ENCODE measurements at places on chromosomes 2 and 18.

- peak; percentile 10 for DNase-seq
Observed at GRCh38 chr2:229800997-229801754, 86.8 kb upstream of the DNER start.

DNA sequence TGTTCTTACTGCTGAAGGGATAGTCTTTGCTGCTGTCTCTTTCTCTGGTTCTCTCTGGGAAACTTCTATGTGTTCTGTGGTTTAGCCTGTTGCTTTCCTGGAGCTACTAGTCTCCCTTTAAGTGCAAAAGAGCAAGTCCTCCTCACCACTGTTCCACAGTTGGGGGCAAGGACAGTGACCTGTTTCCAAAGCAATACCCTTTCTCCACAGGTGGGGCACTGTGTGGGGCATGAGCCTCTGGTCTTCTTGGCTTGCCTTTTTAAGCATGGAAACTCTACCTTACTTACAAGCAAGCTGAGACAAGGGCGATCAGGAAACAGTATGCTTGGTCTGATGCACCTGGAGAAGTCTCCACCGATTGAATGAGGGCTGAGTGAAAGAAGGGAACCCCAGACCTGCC, 156.7 kb downstream of the CPS1 start:
- DNase-seq, result no peak

DNA sequence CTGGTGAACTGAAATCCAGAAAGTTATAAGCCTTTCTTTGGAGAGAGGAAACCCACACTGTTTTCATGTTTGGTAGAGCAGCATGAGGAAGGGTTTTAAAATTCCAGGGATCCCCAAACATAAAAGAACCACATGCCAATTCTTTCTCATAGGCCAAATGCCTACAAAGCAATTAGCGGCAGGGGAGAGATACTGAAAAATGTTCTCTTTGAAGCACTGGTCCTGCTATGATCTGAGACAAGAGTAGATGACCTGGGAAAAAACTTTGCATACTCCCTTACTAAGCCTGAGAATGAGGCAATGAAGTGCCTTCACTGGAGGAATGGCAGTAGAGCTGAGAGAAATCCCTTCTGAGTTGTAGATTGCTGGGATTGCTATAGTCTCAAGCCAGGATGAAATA, 1261.7 kb downstream of the DSC3 start:
- no peak for DNase-seq

GRCh38 chr2:231930593-231931281, 4.5 kb upstream of the NPPC start:
- DNase-seq, result no peak

GRCh38 chr2:217740756-217741155, 262.0 kb downstream of the TNS1 start:
- no peak for DNase-seq

- no peak for DNase-seq
Observed at GRCh38 chr2:98483257-98483861, 38.7 kb downstream of the INPP4A start.

- no peak for DNase-seq
Observed at GRCh38 chr2:186683341-186683740, 10.5 kb upstream of the FAM171B start.

GRCh38 chr2:99198103-99198841, 17.3 kb downstream of the MRPL30 start:
- DNase-seq, result no peak

DNA sequence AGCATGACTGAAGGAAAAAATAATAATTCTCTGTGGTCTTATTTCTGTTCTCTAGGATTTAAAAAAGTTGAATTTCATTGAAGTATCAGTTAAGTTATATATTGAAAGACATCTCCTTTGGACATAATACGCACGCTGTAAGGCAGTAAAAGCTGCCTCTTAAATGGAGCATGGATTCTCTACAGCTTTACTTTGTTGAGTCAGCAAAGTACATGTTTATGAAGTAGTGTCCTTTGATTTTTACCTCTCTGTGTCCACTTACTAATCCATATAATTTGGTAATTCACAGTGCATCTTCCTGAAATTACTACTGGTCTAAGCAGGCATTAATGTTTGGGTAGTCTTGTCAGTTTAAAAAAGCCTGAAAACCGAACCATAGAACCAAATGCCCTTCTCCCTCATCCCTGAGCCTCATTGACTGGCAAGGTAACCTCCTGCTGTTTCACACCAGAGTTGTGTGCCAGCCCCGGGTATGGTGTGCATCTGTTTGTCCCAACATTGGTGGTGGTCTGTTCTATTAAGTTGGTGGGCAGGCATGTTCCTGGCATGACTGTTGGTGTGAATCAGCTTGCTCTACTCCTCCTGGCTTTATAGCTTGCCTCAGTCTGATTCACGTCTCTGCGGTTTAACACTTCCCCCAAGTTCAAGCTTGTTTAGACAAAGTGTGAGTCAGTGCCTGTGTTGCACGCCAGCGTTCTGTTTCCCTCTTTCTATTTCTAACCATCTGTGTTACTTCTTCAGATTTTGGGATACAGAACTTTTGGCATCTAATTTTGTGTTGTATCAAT, 71.0 kb upstream of the ITM2C start:
- peak; percentile 82 for DNase-seq

DNA sequence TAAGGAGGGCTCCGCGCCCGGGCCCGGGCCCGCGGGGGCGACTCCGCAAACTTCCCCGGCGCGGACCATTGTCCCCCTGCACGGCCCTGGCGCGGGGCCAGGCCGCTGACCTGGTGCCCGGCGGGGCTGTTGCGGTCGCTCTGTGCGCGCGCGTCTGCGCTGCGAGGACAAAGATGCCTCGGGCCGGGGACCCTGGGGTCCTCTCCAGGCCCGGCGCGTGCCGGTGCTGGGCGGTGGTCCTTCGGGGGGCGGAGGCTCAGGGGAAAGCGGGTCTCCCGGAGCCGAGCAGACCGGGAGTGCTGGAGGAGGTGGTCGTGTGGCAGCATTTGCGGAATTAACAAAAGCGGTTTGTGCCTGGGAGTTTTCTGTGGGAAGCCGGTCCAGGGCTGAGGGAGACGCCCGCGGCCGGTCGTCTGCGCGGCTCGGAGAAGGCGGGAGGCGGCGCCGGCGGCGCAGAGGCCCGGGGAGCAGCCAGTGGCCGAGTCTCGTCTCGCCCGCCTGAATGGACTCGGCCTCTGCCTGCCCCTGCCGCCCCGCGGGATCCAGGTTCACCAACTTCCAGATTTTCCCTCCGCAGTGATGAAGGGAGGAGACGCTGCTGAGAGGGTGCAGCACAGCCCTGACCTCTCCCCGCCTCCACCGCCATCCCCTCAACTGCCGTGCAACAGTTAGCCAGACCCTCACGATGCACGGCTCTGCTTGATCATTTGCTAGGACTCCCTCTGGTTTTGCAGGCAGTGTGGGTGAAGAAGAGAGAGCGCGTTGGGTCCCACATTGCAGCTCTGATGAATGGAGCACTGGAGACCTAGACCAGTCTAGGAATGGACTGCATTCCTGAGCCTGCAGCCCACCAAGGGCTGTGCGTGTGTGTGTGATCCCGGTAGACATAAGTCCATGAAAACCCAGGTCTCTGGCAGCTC, 705 bp downstream of the EFR3B start:
- no peak for DNase-seq

DNA sequence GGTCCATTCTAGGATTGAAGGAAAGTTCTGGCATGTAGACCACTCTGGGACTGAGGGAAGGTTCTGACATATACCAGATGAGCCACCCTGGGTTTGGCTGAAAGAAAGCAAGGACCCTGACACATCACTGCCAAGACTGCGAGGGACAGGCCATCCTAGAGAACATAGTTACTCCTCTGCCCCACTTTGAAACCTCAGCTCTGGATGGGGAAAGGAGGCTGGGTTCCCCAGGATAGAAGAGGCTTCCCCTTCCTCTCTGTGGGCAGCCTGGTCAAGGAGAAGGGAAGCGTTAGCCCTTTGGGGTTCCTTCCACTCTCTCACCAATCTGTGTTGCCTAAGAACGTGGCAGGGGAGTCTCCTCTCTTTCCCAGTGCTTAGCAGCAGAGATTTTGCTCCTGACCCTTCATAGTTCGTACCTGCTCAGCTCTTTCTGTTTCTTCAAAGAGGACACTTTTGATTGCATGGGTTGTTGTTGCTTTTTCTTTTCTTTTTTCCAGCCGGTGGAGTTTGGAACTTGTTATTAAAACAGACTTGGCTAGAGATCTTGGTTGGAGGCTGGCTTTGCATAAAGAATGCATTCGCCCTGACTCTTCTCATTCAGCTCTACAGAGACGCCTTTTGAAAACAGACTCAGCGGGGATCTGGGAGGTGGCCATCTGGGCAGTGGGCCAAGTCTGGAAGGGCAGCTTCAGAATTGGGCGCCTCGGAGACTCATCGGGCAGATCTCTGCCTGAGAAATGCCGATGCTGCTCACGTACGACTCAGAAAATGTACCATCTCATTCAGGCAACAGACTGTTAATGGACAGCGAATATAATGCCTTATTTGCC, 166.1 kb downstream of the CLIP4 start:
- DNase-seq, result no peak

GRCh38 chr18:79272916-79273315, 122.8 kb upstream of the NFATC1 start:
- no peak for DNase-seq

DNA sequence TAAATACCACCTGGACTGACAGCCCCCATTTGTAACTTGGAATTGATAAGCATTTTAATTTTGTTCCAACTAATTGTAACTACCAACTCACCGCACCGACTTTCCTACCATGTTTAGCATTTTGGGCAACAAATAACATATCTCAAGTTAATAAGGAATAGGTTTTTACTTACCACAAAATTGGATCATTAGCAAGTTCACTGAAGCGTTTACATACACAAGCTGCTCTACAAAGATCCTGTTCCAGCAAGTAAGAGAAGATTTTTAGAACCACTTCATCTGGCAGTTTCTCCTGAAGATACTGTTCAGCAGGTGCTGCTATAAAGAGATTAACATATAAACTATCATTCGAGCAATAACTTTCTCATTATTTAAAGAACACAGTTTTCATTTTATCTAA, 55.7 kb downstream of the MSH6 start:
- no peak for DNase-seq

DNA sequence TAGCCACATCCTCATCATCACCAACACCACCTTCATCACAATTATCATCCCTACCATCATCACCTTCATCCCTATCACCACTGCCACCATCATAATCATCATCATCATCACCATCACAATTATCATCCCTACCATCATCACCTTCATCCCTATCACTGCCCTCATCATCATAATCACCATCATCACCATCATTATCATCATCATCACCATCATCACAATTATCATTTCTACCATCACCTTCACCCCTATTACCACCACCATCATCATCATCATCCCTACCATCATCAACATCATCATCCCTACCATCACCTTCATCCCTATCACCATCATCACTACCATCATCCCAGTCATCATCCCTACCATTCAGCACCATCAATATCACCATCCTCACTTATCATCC, 140.5 kb downstream of the LOXHD1 start:
- DNase-seq, result no peak

DNA sequence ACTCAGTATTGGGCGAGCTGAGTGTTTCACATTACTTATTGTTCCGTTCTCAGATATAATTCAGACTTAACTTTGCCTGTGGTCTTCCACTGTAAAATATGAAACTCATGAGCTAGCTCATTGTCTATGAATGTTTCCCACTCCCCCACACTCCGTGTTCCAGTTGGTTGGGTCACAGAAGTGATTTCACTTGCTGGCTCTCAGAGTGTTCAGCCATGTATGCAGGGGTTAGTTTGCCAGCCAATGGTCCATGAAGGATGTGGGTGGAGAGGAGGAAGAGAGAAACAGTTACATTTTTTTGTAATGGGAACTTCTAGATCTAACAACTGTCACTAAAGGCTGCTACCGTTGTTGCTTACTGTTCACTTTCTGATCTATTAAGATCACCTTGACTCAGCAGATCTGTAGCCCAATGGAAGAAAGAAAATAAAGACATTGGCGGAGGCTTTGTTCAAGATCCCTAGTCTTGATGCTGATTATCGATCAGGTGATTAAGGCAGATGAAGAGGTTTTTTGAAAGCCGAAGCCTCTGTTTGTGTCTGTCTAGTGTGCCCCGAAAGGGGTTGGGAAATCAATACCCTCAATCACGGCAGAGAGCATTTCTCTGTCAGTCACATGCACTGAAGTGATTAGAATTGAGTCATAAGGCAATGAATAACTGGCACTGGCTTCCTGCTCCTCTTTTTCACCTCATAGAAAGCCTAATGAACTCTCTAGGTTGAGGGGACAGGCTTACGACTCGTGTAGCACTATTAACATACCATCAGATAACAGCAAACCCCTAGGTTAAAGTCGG, 279.7 kb upstream of the FIGN start:
- no peak for DNase-seq

GRCh38 chr18:6434481-6434880, 19.8 kb upstream of the L3MBTL4 start:
- DNase-seq, result no peak

- no peak for DNase-seq
Observed at GRCh38 chr18:10353791-10354190, 100.6 kb upstream of the APCDD1 start.

GRCh38 chr2:140567734-140568133, 1563.1 kb downstream of the LRP1B start:
- no peak for DNase-seq

GRCh38 chr18:6929370-6930102, 188.1 kb downstream of the LAMA1 start:
- no peak for DNase-seq

DNA sequence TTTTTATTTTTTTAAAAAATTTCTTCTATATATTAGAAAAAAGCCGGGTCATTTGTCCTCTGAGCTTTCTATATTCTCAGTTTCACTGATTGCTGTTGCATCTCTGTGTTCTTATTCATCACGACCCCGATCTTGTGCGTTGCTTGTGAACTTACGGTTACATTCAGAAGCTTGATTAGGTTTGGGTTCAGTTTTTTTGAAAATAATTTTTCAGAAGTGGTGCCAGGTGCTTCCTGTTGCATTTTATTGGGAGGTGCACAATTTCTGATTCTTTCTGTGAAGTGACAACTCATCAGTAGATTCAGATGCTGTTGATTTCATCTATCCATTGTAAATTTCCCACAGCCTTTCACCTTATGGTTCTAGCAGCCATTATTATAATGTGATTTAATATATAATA, 147.3 kb downstream of the INHBB start:
- DNase-seq, result no peak

GRCh38 chr2:120005834-120006521, 6.9 kb upstream of the EPB41L5 start:
- DNase-seq, result no peak

- no peak for DNase-seq
Observed at GRCh38 chr2:65504201-65504600, 71.8 kb upstream of the SPRED2 start.

GRCh38 chr2:68909793-68910674, 38.8 kb upstream of the BMP10 start:
- DNase-seq, result peak; percentile 67

GRCh38 chr2:129502781-129503180, 476.7 kb upstream of the RAB6C start:
- no peak for DNase-seq

Data from GDM1 (cell line).